AG04449 (cell line): ENCODE measurements at places on chromosomes 12 and 14.

GRCh38 chr12:74319886-74320285 is 217.7 kb upstream of the ATXN7L3B start:
- no peak for DNase-seq

DNA sequence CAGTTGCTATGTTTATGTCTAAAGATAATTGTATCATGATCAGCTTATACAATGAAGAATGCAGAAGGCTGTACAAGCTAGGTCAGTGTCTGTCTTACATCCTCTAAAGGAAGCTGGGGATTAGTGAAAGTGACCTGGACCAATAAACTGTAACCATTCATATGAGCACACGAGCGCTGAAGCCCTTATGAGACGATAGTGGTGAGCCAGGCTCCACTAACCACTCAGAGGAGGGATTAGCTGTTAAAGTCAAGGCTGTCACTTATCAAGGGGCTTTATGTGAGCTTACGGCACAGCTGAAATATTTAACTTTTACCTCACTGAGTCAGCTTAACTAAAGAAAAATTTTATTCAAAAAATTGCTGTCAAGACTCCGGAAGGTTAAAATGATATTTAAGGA is 30.3 kb downstream of the NDUFA12 start:
- DNase-seq: peak; percentile 68

GRCh38 chr12:89339526-89339925 is 12.8 kb downstream of the DUSP6 start:
- DNase-seq: no peak

- no peak for DNase-seq
Observed at GRCh38 chr14:99280852-99281251, 8.9 kb upstream of the BCL11B start.

GRCh38 chr12:114445401-114446323 is 39.7 kb upstream of the TBX5 start:
- no peak for DNase-seq

GRCh38 chr14:99035268-99035667 is 236.7 kb downstream of the BCL11B start:
- DNase-seq: no peak

DNA sequence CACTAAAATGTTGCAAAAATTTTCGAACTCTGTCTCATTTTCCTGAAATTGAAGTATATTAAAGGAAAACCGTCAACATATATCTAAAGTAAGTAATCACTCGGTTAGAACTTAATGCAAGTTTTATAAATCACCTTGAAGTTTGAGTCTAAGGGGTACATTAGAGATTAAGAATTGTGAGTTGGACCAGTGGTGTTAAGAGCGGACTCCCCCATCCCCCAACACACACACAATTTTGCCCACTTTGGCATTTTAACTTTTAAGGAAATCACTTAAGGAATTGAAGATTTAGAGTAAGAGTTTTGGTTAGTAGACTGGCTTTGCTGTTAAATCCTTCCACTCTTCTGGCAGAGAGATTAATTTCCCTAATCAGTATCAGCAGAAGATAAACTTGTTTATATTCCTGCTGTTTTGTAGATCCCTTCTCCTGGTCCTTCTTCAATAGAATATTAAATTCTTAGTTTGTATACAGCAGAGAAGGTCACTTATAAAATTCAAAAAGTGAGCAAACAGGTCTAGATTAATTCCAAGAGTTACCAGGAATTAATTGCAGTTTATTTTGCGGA is 1.5 kb downstream of the HIF1A start:
- no peak for DNase-seq

- no peak for DNase-seq
Observed at GRCh38 chr12:23133471-23133870, 508.5 kb downstream of the ETNK1 start.

DNA sequence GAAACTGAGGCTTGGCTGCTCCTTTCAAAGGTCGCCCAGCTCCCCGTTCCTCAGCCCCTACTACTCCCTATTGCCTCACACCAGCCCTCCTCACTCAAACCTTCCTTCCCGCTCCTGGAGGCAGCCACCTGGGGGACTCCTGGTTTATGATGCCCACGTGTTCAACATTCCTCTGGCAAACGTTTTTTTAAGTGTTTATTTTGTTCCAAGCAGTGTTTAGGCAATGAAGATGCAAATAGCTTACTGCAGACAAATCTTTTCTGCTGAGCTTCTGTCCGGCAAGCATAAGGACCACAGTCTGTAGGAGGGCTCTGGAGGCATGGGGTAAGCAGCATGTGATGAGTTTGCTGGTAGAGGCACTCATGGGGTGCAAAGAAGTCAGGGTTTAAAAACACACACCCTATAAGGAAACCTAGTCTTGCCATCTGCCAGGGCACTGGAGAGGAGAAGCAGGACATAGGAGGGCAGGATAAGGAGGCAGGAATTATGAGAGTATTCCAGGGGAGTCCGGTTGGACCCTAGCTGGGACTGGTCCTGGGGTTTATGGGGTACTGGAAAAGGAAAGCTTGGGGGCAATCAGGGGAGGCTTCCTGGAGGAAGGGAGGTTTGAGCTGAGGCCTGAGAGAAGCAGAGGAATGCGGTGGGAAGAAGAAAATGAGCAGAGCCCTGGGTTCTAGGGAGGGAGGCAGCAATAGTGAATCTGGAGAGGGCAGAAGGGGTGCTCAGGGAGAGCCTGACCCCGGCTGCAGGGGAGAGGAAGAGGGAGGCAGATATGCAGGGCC is 123.3 kb downstream of the NCOR2 start:
- no peak for DNase-seq

- DNase-seq: no peak
Observed at GRCh38 chr14:39376667-39377403, 55.4 kb downstream of the FBXO33 start.

DNA sequence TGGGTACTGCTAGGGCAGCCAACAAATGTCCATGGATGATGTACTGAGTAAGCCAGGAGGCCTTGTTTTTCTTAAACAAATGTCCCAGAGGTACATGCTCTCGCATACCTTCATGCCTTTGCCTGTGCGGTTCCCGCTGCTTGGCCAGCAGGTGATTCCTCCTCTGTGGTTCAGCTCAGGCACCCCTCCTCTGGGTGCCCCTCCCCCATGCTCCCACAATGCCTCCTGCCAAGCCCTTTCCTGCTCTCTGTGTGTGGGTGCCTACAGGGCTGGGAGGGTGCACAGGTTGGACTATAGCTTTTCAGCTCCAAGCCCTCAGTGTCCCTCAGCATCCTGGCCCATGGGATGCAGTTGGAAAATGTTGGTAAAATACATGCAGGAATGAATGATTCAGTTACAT is 23.5 kb downstream of the ASB2 start:
- DNase-seq: no peak

DNA sequence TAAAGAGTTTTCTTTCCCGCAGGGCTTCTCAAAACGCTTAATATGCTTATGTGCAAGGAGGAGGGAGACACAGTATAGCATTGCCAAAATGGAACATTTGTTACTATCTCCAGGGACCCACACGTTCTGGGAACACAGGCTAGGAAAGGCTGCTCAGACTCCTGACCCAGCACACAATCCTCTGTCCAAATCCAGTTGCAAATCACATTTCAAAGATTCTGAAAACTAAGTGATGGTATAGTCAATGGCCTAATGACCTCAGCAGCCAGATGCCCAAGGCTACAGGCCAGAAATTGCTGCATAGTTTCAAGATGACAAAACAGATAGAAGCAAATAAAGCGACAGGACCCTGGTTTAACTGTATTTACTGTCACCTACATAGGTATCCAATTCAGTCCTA is 97.0 kb upstream of the GRIP1 start:
- DNase-seq: no peak

- no peak for DNase-seq
Observed at GRCh38 chr14:35414365-35414764, 9.8 kb upstream of the NFKBIA start.

DNA sequence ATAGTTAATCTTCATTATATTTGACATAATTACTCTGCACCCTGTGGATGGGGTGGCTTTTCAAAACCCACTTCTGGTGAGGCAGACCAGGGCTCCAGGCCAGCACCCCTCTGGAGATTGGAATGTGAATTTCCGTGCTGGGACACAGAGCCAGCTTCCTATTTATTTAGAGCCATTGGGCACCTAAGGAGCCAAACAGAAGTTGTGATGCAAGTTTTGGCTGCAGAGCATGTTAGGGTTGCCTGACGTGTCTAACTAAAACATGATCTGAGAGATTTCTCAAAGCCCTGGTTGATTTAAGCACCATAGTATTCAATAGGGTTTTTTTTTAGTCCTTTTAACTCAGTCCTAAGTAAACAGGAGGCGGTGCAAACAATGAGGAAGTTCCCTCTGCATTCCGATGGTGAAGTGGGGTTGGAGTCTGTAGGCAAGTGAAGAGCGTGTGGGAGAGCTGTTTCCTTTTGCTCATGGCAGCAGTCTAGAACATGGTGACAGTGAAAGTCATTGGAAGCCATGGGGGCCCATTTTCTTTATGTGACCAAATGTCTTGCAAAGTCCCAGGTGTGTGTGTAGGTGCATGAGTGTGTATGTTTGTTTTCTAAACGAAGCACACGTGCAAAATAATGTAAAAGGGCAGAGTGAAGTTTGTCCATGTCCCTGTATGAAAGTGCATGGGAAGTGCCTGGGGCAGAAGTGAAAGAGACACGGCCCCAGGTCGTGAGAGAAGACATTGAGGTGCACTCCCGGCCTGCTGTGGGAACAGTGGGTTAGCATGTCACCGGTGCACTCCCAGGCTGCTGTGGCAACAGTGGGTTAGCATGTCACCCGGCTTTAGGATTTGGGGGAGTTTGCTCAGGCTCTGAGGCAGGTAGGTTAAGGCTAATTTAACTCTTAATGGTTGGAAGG is 117.7 kb downstream of the PRKCH start:
- DNase-seq: no peak

GRCh38 chr12:95088379-95088778 is 15.0 kb upstream of the NR2C1 start:
- no peak for DNase-seq

GRCh38 chr14:50345846-50346422 is 33.8 kb downstream of the DMAC2L start:
- no peak for DNase-seq

DNA sequence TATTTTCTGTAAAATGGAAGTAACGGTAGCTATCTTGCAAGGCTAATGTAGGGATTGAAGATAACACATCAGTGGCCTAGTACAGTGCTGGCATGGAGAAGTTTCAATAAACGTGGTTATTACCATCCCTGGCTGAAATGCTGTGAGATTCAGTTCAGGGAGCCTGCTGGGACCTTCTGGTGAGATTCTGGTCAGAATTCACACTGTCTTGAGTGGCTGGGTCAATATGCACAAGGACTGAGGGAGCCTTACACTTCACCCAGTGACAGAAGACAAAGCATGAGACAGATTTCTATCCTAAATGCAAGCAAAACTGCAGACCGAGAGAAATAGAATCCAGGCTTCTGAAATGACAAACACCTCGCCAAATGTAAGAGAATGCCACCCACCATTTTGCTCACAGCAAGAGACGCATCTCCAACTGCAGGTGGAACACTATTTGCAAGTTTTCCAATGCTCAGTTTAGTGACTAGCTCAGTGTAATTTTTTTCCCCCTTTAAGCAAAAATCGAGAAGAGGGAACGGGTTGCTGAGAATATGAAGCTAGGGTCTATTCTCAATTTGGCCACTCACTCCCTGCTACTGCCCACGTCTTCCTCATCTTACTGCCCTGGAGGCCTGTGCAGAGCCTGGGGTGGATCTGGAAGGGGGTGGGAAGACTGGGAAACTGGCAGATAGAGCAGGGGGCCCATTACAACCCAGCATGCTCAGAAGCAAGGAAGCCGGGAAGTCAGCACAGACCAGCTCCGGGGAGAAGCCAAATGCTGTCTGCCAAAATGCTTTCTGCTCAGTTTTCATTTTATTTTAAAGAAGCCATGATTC is 201.3 kb downstream of the TTC7B start:
- DNase-seq: no peak

DNA sequence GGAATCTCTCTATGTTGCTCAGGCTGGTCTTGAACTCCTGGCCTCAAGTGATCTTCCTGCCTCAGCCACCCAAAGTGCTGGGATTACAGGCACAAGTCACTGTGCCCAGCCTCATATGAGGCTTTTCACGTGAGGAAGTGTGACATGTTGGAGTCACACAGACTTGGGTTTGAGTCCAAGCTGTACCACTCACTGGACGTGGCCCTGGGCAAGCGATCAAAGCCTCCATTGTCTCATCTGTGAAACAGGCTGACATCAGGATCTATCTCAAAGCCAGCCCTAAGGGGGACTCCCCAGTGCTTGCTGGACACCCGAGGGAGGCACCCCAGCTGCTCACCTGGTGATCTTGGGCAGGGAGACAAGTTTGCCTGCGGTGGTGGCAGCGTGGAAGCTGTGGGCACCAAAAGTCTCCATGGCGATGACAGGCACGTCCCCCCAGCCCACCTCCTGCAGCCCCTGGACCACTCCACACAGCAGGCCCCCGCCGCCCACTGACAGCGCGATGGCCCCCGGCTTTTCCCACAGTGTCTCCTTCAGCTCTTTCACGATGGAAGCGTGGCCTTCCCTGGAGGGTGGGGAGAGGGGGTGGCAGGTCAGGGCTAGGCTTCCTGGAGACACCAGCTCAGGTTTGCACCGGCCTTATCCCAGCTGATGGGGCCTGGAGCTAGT is 6.7 kb downstream of the SDS start:
- DNase-seq: no peak

- no peak for DNase-seq
Observed at GRCh38 chr12:80939231-80939950, 1.7 kb upstream of the LIN7A start.

DNA sequence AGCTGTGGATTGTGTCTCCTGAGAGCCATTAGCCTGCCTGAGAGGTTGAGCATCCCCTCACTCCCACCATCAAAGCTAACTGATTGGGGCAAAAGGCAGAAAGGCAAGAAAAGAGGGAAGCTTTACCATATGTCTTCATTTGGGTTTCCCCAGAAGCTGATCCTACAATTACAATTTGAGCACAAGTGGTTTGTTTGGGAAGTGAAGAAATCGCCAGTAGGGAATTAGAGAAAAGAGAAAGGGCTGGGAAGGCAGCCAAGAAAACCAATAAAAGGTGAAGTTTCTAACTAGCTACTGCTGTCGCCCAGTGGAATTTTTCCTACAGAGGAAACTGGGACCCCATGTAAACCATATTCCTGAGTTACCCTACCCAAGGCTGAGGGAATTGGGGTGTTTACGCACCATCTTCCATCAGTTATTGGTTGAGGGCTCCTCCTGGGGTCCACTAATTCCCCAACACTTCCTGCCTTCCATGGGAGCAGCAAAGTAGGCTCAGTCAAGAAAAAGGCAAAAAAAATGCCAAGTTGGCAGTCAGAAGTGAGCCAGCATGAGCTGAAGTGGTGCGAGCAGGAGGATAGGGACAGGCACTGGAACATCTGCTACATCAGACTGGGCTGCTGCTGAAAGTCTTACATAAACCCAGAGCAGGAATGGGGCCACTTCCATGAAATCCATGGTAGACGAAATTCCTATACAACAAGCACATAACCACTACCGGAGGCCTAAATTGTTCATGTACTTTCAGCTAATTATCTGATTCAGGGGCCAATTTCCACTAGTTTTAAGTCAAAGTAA is 17.3 kb downstream of the KCNK10 start:
- DNase-seq: no peak
